T-helper 22 cell (primary cell): ENCODE measurements at places on chromosomes 2 and 18.

DNA sequence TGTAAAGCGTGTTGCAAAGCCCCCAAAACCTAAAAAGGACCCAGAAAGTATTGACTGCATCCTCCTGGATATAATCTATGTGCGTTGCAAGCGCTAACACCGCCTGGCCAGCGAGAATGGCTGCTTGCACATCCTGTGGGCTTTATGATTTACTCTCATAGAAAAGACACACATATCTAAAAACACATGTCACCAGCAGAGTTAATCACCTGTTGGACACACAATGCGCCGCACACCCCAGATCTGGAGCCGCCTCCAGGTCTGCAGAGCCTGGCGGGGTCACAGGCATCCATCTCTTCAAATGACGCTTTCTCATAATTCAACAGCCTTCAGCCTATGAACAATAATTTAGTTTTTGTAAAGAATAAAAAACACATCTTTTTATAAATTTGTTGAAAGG is 186.5 kb downstream of the RTP5 start:
- DNase-seq, result no peak

- DNase-seq, result no peak
These were observed 31.9 kb upstream of the EML4 start for GRCh38 chr2:42137125-42137841.

GRCh38 chr18:10121786-10122515 is 208.1 kb downstream of the VAPA start:
- no peak for DNase-seq

DNA sequence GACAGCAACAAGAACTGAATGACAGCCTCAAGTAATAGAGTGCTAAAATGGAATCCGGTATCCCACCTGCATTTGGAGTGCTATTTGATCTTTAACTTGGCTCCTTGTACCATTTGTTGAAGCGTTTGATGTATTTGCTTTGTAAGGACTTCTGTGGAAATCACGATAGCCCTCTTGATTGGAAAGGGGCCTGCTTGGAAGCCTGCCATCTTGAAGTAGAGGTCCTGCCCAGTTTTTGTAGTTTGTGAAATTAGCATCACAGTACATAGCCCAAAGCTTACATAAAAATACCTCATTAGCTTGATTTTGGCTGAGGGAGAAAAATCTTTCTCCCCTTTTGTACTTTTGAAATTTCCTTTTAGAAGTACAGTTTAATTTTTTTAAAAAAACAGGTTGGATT is 2.7 kb downstream of the CDCA7 start:
- DNase-seq, result no peak

DNA sequence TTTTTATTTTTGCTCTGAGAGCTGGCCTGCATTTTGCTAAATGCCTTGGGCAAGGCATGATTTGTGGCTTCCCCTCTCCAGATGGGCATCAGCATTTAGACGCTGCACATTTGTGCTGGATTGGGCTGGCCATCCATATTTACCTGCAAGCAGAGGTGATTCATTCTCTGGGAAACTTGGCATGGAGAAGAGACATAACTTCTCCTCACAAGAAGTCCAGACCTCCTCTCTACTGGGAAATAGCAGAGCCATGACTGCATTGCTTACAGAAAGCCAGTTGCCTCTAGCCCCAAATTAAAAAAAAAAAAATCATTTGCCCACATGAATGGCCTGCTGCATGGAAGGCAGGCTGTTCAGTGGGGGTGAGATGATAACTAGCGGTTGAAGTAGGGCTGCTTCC is 120.1 kb downstream of the ACTR3 start:
- no peak for DNase-seq

DNA sequence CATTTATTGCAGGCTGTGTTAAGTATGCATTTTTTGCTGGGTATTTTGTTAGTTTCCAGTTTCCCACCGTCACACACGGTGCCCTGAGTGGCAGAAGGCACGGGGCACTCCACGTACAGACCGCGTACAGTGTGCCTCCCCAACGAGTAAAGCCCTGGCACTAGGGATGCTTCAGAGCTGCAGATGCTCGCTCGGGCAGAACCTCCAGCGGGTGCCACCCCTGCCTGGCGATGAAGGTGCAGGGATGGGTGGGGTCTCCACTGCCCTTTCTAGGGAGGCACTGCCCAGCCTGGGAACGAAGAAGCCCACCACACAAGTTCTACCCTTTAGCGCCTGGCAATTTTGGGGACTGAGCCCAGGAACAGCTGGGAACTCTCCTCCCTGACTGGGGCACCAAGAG is 4.1 kb downstream of the GREB1 start:
- DNase-seq, result no peak

GRCh38 chr2:22377268-22377667 is 1007.7 kb upstream of the KLHL29 start:
- no peak for DNase-seq

GRCh38 chr2:201343559-201343958 is 13.6 kb downstream of the FLACC1 start:
- DNase-seq, result no peak

- DNase-seq, result no peak
These were observed 42.1 kb upstream of the SNED1 start for GRCh38 chr2:240956171-240956934.

GRCh38 chr2:215396595-215397313 is 39.1 kb downstream of the FN1 start:
- no peak for DNase-seq

- DNase-seq, result no peak
These were observed 1321.5 kb upstream of the CELF4 start for GRCh38 chr18:38886861-38887670.

GRCh38 chr2:10434886-10435819 is 13.0 kb downstream of the ODC1 start:
- DNase-seq, result peak; percentile 38

- DNase-seq, result no peak
These were observed 226.2 kb upstream of the TNP1 start for GRCh38 chr2:217086038-217086522.

DNA sequence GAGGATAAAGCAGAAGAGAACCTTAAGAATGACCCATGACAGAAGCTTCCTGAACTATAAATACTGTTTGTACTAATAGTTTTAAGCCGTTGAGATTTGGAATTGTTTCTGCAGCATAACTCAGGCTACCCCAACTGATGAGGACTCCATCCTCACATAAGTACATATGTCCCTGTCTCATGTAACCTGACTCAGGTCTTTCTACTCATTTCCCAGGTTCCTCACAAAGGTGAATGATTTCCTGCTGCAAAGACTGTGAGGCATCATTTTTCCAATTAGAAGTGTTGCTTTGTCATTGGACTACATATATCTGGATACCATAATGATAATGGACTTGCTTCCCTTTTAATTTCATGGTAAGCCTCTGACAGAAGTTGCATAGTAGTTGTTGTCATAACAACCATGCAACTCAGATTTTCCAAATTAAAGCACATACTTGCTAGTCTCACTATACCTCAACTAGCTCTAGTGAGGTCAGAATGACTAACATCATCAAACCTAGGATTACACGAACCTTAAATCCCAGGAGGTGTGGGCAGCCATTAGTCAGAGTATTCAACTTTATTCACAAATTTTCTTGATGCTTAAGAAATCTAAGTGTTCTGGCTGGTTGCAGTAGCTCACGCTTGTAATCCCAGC is 38.0 kb upstream of the NEDD4L start:
- no peak for DNase-seq

- DNase-seq, result no peak
These were observed 28.7 kb upstream of the RTN4 start for GRCh38 chr2:55078956-55079355.

DNA sequence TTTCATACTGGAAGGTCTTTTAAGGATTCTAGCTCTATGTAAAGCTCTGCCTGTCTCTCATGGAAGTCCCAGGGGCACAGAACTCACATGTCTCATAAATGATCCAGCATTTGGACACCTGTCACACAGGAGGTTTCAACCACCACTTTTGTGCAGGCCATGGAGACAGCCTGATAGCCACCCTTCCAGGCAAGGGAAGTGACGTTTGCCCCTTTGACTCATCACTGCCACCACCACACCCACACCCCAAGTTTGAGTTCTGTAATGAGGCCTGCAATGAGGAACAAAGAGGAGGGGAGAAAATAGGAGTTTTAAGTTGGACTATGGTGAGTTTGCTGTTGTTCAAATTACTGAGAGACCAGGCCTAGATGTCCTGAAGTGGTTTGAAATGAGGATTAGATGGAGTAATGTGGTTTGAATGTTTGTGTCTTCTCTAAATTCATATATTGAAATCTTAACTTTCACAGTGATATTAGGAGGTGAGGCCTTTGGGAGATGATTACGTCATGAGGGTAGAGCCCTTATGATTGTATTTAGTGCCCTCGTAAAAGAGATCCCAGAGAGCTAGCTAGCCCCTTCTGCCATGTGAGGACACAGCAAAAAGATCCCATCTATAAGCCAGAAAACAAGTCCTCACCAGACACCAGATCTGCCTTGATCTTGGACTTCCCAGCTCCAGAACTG is 175.3 kb upstream of the EPHA4 start:
- no peak for DNase-seq

DNA sequence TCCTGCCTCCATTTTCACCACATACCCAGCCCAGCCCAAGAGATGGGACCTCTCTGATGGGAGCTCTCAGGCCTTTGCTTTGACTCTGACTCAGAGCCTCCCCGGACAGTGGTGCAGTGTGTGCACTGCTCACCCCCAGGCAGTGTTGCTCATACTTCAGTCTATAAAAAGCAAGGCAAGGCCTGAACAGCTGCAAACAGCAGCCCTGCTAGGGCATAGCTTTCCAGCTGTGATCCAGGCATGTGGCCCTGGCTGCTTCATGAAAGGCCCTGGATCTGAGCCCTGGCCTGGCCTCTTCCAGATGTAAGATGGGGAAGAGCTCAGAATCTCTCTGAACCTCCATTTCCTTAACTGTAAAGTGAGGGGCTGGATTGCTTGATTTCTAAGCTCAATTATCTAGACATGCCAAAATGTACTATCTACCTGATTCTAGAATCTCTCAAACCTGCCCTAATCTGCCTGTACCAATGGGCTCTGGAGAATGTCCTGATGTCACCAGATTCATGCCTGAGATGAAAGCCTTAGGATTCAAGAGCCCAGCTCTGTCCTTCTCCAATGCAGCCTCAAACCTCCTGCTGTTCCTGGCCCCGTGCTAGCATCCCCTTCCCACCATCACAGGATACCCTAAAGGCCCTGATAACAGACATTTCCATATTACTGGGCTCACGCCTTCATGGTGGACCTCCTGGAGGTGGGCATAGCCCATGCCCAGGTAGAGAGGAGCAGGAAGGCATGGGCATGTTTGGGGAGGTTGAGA is 206.9 kb downstream of the ARL4C start:
- peak; percentile 27 for DNase-seq

- no peak for DNase-seq
These were observed 679 bp downstream of the RNF144A start for GRCh38 chr2:6917761-6918421.
